Occipital lobe (tissue), 3 donors: ENCODE measurements at places on chromosomes 1 and 21. TPM values are rescaled to one million over a fixed set of nuclear protein-coding genes. Genes with fewer than 3 reads are reported as not detected.

Gene LCE3D
- not detected for total RNA-seq

Gene NR5A2
- total RNA-seq: 0.31 TPM

Gene FAM72A
- total RNA-seq: 2.3 TPM

Gene IL12RB2
- total RNA-seq: 12.2 TPM

Gene ALX3
- total RNA-seq: 0.31 TPM

Gene FMOD
- total RNA-seq: 1.1 TPM

Gene RWDD3
- total RNA-seq: 28.4 TPM

Gene RGSL1
- not detected for total RNA-seq

Gene SHE
- 2.0 TPM for total RNA-seq
